Osteocyte (in vitro differentiated cells): ENCODE measurements at places on chromosomes 2 and 18. TPM values are rescaled to one million over a fixed set of nuclear protein-coding genes. Genes with fewer than 3 reads are reported as not detected.

Gene MEP1B
- not detected in 2 replicates for total RNA-seq

Gene HRH4
- total RNA-seq: not detected in 2 replicates

Gene FBLN7
- total RNA-seq: 3.9 and 4.1 TPM in 2 replicates

Gene SCYGR8
- not detected in 2 replicates for total RNA-seq

Gene COLEC11
- not detected in 2 replicates for total RNA-seq

Gene DDX18
- total RNA-seq: 42.3 and 49.4 TPM in 2 replicates

Gene BOD1L2
- not detected in 2 replicates for total RNA-seq

DNA sequence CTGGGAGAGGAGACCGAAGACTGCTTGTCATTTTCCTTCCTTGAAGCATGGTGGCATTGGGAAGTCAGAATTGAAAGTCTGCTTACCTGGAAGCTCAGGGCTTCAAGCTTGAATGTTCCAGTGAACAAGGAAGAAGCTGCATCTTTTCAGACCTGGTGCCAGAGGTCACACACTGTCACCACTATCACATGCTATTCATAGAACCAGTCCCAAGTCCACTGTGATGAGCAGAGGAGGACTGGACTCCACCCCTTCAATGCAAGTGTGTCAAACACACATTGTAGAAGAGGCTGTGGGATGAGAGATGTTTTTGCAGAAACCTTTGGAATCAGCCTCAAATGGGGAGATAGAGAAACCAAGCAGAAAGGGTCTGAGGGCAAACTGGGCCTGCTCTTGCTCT lies 81.4 kb downstream of the LYPD1 start:
- H3K27ac ChIP-seq: no peak overlapping the region
- no peak overlapping the region for H3K4me3 ChIP-seq
- H3K4me1 ChIP-seq: no peaks in the 10 kb centered on the region
- H3K36me3 ChIP-seq: no peaks in the 10 kb centered on the region
- peak; percentile 8 for DNase-seq
- H3K27me3 ChIP-seq: no peaks in the 10 kb centered on the region

DNA sequence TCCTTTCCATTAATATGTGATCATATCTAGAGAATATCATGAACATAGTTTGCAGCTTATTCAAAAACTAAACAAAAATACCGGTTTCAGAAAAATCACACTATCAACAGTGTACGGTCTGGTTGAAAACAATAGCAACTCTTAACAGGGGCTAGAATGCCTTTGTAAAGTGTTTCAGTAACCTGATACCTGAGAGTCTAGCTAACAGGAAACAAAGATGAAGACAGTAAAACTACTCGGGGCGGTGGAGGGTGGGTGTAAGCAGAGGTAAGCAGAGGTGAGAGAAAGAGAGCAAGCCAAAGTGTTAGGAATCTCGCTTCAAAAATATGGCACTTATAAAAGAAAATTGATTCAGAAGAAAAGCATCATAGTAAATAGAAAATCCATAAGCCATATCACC lies 109.0 kb upstream of the RGPD4 start:
- no peak for DNase-seq
- H3K4me3 ChIP-seq: no peak overlapping the region
- H3K27ac ChIP-seq: no peak overlapping the region

- no peak for DNase-seq
- H3K27ac ChIP-seq: no peak overlapping the region
- H3K36me3 ChIP-seq: no peaks in the 10 kb centered on the region
- H3K4me3 ChIP-seq: no peak overlapping the region
- no peaks in the 10 kb centered on the region for H3K27me3 ChIP-seq
These were observed 34.9 kb upstream of the NEDD4L start for GRCh38 chr18:58009166-58009565.

GRCh38 chr2:221833966-221834365 lies 261.9 kb upstream of the EPHA4 start:
- no peak overlapping the region for H3K4me3 ChIP-seq
- H3K27me3 ChIP-seq: no peaks in the 10 kb centered on the region
- no peaks in the 10 kb centered on the region for H3K4me1 ChIP-seq
- H3K27ac ChIP-seq: no peak overlapping the region

GRCh38 chr2:121245120-121245820 lies 39.7 kb downstream of the TFCP2L1 start:
- no peaks in the 10 kb centered on the region for H3K4me1 ChIP-seq
- peaks cover 20% of the 10 kb centered on the region for H3K27me3 ChIP-seq
- no peaks in the 10 kb centered on the region for H3K36me3 ChIP-seq
- no peak overlapping the region for H3K27ac ChIP-seq

DNA sequence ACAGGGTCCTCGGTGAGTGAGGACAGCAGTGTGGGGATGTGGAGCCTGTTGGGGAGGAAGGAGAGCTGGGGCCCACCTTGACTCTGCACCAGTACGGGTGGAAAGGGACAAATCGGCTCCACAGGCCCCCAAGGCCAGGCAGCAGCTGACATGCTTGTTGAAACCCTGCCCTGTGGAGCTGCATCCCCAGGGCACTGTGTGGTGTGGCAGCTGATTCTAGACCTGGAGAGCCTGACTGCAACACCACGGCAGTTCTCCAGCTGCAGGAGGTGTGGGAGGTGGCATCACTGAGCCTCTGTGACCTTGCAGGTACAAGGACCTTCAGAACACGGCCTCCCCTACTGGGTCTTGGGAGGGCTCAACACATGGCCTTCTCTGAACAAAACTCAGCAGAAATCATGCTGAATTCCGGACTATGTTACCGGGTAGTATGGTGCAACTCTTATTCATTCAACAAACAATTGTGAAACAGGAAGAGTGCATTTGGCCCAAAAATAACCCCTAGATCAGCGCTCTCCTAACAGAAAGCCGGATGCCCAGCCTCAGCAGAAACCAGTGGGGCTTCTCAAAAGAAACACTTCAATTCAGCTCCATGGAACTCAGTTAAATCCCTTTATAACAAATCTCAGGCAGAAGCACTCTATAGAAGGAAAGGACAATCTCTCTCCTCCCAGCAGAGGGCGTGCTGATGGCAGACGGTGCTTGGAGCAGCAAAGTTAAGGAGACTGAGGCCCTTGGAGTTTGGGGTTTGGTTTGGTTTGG lies 104.4 kb upstream of the SALL3 start:
- H3K36me3 ChIP-seq: no peaks in the 10 kb centered on the region
- no peak overlapping the region for H3K4me3 ChIP-seq
- H3K27ac ChIP-seq: no peak overlapping the region
- H3K4me1 ChIP-seq: no peaks in the 10 kb centered on the region
- DNase-seq: no peak
- H3K27me3 ChIP-seq: no peaks in the 10 kb centered on the region

DNA sequence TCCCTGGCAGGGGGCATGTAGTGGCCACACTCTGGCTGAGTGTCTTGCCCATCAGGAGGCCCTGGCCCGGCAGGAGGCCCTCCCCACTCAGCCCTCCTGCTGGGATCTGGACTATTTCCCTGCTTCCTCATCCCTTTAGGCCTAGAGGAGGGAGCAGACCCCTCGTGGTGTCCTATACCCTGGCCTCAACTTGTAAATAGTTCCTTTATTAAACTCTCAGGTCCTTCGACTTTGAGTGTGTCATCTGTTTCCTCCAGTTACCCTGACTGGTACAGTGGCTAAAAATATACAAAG lies 166.7 kb upstream of the GLI2 start:
- no peak overlapping the region for H3K4me3 ChIP-seq
- peak overlapping the region; percentile 7 for H3K27ac ChIP-seq
- DNase-seq: no peak
- H3K27me3 ChIP-seq: peaks cover 31% of the 10 kb centered on the region
- peaks cover 20% of the 10 kb centered on the region for H3K4me1 ChIP-seq

- H3K4me1 ChIP-seq: peaks cover 56% of the 10 kb centered on the region
- peaks cover 2% of the 10 kb centered on the region for H3K36me3 ChIP-seq
- H3K27me3 ChIP-seq: no peaks in the 10 kb centered on the region
- H3K4me3 ChIP-seq: no peak overlapping the region
- no peak for DNase-seq
These were observed 19.9 kb downstream of the MBOAT2 start for GRCh38 chr2:8983571-8983970.

- no peak overlapping the region for H3K4me3 ChIP-seq
- H3K36me3 ChIP-seq: no peaks in the 10 kb centered on the region
- H3K27ac ChIP-seq: no peak overlapping the region
- H3K27me3 ChIP-seq: no peaks in the 10 kb centered on the region
- H3K4me1 ChIP-seq: peaks cover 30% of the 10 kb centered on the region
- no peak for DNase-seq
These were observed 62.0 kb downstream of the SMAD7 start for GRCh38 chr18:48888773-48889080.

GRCh38 chr2:158015428-158016076 lies 86.1 kb upstream of the UPP2 start:
- H3K4me1 ChIP-seq: no peaks in the 10 kb centered on the region
- H3K27me3 ChIP-seq: peaks cover 14% of the 10 kb centered on the region

DNA sequence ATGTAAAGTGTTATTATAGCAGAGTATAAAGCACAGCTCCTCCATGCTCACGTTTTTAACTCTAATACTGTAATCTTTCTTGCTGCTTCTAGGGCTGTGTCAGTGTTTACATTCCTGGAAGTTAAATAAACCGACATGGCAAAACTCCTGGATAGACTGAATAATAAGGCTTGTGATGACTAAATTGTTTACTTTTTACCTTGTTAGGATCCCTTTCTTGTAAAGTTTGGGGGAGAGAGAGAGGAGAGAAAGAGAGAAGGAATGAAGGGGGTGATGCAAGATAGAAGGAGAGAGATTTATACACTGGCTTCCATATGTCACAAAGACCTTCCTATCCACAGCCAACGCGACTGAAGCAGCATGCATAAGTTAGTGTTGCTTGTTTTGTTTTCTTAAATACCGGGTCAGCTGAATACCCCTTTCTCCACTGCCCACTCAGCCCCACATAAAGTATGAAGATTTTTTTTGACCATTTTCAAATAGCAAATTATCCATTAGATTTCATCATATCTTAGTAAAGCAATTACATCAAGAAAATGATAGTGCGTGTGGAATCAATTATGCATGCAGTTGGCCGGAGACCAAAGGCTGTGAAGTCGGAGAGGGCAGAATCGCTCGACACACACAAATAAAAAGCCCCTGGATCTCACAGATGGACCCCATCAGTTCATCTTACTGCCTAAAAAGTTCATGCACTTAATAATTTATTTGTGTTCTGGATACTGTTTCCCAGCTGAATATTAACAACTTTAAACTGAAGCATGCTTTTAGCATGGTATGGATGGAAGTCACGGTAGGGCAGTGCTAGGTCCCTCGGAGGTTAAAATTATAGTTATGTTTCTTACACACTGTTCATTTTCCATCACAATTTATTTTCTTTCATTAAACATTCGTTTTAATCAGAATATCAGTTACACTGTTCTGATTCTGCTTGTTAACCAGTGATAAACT lies 20.1 kb downstream of the BCL11A start:
- H3K4me3 ChIP-seq: peak overlapping the region; percentile 38
- peaks cover 49% of the 10 kb centered on the region for H3K4me1 ChIP-seq
- no peak for DNase-seq
- H3K36me3 ChIP-seq: no peaks in the 10 kb centered on the region

GRCh38 chr2:55154525-55155030 lies 77.5 kb downstream of the CLHC1 start:
- H3K27ac ChIP-seq: peak overlapping the region; percentile 90
- peaks cover 72% of the 10 kb centered on the region for H3K4me1 ChIP-seq
- H3K4me3 ChIP-seq: no peak overlapping the region
- H3K36me3 ChIP-seq: no peaks in the 10 kb centered on the region
- no peaks in the 10 kb centered on the region for H3K27me3 ChIP-seq

GRCh38 chr2:69087912-69088240 lies 74.9 kb downstream of the ANTXR1 start:
- DNase-seq: no peak
- peaks cover 45% of the 10 kb centered on the region for H3K36me3 ChIP-seq
- no peak overlapping the region for H3K4me3 ChIP-seq
- H3K27ac ChIP-seq: peak overlapping the region; percentile 5
- no peaks in the 10 kb centered on the region for H3K27me3 ChIP-seq

DNA sequence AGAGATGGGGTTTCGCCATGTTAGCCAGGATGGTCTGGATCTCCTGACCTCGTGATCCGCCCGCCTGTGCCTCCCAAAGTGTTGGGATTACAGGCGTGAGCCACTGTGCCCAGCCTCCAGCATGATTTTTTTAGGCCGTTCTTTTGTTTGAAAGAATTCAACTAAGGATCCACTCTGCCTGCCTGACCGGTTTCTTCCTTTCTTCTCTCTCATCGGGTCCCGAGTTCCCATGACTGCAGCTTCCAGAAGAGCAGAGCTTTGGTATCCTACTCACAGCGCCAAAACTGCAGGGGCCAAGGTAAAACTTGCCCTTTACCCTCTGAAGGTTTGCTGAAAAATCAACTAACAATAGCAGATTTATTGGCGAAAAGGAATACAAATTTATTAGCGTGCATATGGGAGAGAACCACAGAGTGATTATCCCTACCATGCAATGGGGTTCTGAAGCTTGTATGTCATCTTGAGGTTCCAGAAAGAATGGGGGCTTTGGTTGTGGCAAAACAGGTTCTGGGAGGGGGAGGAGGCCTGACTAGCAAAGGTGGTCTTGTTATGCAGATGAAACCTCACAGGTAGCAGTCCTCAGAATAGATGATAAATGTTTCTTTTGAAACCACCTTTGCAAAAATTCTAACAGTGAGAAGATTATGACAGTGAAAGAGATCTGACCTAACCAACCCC lies 87.0 kb upstream of the MSH6 start:
- no peak overlapping the region for H3K4me3 ChIP-seq
- no peak for DNase-seq
- H3K4me1 ChIP-seq: no peaks in the 10 kb centered on the region
- peaks cover 24% of the 10 kb centered on the region for H3K27me3 ChIP-seq

- H3K36me3 ChIP-seq: peaks cover 28% of the 10 kb centered on the region
- H3K27ac ChIP-seq: no peak overlapping the region
These were observed 22.0 kb upstream of the PNO1 start for GRCh38 chr2:68135448-68136320.

DNA sequence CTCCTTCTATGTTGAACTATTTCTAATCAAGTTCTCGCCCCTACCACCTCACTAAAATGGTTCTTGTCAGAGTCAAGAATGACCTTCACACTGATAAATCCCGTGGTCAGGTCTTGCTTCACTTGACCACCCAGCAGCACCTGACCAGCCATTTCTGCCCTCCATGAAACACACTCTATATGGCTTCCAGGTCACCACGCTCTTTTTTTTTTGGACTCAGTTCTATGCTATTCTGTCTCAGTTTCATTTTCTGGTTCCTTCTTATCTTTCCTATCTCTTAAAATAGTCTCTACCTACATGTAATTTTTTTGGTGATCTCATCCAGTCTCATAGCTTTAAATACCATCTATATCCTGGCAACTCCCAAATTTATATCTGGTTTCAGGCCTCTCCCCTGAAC lies 11.4 kb downstream of the EIF2AK3 start:
- no peak overlapping the region for H3K4me3 ChIP-seq
- H3K36me3 ChIP-seq: no peaks in the 10 kb centered on the region
- no peak for DNase-seq
- no peaks in the 10 kb centered on the region for H3K4me1 ChIP-seq
- no peak overlapping the region for H3K27ac ChIP-seq
- H3K27me3 ChIP-seq: no peaks in the 10 kb centered on the region

- H3K4me1 ChIP-seq: no peaks in the 10 kb centered on the region
- DNase-seq: no peak
- H3K4me3 ChIP-seq: no peak overlapping the region
- no peaks in the 10 kb centered on the region for H3K27me3 ChIP-seq
These were observed 213.1 kb downstream of the DNER start for GRCh38 chr2:229501051-229501794.
